ENCODE measurements at places on chromosomes 5 and 9. TPM values are rescaled to one million over a fixed set of nuclear protein-coding genes. Genes with fewer than 3 reads are reported as not detected.
A peak's percentile ranks its signal among the peaks of the same experiment; 100 is the strongest.

DNA sequence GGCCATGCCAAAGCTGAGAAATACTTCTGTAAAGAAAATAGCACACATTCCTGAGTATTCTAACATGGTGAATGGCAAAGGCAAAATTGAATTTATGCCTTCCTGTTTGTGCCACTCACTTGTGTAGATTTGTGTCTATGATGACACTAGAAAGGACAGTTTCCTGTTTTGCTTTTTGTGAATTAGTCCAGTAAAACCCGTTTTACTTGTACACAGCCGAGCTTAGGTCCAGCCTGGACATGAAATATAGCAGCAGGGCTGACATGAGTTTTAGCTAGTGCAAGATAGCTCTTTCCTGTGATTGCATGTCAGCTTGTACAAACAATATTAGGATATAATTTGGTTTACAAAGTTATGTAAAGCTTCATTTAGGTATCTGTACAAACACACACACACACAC is 1891.7 kb upstream of the WWC1 start:
- no peak overlapping the region for H3K27ac ChIP-seq
- no peaks in the 10 kb centered on the region for H3K27me3 ChIP-seq
- H3K4me1 ChIP-seq: no peaks in the 10 kb centered on the region

- peaks cover 2% of the 10 kb centered on the region for H3K4me1 ChIP-seq
- no peak overlapping the region for H3K4me3 ChIP-seq
- H3K27me3 ChIP-seq: no peaks in the 10 kb centered on the region
- H3K36me3 ChIP-seq: no peaks in the 10 kb centered on the region
- no peak overlapping the region for H3K27ac ChIP-seq
Measured at GRCh38 chr5:40507095-40507494, 172.6 kb upstream of the PTGER4 start.

DNA sequence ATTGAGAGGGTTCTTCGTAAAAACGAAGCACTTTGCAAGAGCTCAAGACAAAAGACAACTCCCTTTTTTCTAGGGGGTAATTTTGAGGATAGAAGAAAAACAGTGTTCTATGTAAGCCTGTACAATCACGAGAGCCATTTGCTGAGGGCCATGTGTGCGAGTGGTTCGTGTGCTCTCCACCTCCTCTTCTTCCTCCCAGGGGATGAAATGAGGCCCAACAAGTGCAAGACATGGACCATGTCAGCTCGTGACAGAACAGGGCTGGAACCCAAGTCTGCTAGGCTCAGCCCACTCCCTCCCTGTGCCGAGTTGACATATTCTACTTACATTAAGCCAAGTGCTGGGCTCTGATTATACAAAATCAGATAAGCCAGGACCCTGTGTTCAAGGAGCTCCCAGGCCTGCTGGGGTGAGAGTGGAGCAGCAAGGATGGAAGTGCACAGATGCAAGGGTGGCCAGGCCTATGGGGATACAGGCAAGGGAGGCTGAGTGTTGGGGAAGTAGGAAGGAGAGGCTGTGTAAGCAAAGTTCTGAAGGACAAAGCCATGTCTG is 97.9 kb upstream of the MSX2 start:
- H3K27ac ChIP-seq: no peak overlapping the region
- no peaks in the 10 kb centered on the region for H3K36me3 ChIP-seq
- DNase-seq: no peak
- H3K27me3 ChIP-seq: no peaks in the 10 kb centered on the region

The DDX31 gene
- 14.0 TPM for total RNA-seq

DNA sequence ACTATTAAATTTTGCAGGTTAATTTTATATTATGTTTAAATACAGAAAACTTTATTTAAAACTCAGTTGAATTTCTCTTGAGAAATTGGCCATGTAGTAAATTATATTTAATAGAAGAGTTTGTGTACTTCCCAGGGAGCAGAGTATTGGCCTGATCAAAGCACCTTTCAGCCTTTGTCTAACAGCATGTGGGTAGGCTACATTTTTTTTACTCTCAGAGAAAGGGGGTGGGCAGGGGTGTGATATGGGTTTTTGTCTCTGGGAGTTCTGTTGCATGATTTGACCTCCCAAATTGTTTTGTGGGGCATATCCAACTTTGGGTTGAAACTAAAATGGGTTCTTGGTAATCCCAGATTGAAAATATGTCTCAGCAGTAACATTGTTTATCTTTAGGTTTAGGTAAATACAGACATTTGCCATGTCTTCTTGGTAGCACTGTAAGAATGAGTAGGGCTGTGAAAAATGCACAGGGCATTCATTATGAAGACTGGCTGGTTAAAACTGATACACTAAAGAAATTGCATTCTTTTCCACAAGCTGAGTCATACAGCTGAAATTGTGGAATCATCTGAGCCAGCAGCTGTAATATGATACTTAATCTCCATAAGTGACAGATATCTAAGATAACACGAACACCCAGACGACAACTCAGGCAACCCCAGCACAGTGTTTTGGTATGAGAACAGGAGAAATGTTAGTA is 75.4 kb upstream of the CDKN2B start:
- no peak overlapping the region for H3K4me3 ChIP-seq
- DNase-seq: peak; percentile 97
- H3K4me1 ChIP-seq: peaks cover 8% of the 10 kb centered on the region
- H3K27me3 ChIP-seq: no peaks in the 10 kb centered on the region
- H3K27ac ChIP-seq: peak overlapping the region; percentile 65

GRCh38 chr9:32291370-32291769 is 93.1 kb upstream of the ACO1 start:
- DNase-seq: no peak
- no peaks in the 10 kb centered on the region for H3K36me3 ChIP-seq
- no peaks in the 10 kb centered on the region for H3K27me3 ChIP-seq
- H3K4me3 ChIP-seq: no peak overlapping the region
- H3K27ac ChIP-seq: no peak overlapping the region
